Skeletal muscle cell (primary cell): ENCODE measurements at places on chromosomes 11 and 22.
A peak's percentile ranks its signal among the peaks of the same experiment; 100 is the strongest.

DNA sequence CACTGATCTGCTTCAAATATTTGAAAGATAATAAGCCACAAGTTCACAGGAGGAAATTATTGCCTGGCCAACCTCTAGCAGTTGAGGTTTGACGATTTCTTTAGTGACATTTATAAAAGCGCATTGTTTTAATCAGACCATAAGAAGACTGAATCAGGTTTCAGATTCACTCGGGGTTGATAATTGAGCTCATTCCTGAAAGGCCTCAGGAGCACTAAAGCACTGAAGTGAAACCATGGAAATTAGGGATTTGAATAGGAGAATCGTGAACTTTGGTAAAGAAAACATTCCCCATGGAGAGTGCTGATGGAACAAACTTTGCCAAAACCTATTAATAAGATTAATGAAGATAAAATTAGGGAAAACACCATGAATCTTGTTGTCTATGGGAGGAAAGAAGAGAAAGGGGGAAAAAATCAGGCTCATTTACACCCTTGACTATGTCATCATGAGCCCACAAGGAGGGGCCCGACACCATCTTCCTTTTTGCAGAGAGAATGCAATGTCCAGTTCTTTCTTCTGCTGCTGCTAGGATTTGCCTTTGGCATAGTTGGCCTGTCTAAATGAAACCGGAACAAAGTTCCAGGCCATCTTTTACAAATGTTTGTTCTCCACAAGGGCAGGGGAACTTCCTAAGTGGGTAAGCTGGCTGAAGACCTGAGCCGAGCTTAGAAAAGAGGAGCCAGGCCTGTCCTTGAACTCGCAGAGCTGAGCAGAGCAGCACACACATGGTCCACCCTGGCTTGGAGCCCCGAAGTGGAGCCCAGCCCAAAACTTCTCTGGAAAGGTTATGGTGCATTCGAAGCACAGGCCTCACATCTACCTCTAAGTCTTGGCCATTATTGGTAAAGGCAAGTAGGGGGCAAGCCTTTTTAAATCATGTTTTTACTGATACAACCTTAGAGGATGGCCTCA, 56.1 kb upstream of the EIF3M start:
- DNase-seq, result no peak

DNA sequence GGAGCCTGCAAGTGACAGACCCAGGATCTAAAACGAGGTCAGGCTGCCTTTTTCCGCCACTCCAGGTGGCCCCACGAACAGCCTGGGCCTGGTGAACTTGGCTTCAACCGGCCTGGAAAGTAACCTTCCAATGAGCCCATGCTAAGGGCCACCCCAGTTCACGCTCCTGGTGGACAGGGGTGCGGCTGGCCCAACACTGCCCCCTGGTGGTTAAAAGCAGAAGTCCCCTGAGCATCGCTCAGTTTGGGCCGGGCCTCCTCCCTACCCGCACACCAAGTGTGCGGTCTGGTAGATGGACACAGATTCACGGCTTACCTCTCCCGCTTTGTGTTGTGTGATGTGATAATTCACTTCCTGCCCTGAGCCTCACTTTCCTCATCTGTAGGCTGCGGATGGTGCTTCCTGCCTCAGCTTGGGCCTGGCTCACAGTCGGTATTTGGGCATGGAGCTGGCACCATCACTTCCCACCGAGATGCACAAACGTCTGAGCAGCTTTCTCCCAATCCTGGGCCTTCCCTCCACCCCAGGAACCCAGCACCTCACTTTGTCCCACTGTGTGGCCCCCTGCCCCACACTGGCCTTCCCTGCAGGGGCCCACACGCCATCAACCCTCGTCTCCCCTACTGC, 13.7 kb upstream of the SEC14L3 start:
- DNase-seq, result peak; percentile 3

DNA sequence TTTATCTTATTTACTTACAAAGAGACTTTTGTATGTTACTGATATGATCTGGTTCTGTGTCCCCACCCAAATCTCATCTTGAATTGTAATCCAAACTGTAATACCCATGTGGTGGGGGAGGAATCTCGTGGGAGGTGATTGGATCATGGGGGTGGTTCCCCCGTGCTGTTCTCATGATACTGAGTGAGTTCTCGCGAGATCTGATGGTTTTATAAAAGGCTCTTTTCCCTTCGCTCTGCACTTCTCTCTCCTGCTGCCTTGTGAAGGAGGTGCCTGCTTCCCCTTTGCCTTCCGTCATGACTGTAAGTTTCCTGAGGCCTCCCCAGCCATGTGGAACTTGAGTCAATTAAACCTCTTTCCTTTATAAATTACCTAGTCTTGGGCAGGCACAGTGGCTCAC, 42.4 kb upstream of the WNT7B start:
- DNase-seq, result no peak

DNA sequence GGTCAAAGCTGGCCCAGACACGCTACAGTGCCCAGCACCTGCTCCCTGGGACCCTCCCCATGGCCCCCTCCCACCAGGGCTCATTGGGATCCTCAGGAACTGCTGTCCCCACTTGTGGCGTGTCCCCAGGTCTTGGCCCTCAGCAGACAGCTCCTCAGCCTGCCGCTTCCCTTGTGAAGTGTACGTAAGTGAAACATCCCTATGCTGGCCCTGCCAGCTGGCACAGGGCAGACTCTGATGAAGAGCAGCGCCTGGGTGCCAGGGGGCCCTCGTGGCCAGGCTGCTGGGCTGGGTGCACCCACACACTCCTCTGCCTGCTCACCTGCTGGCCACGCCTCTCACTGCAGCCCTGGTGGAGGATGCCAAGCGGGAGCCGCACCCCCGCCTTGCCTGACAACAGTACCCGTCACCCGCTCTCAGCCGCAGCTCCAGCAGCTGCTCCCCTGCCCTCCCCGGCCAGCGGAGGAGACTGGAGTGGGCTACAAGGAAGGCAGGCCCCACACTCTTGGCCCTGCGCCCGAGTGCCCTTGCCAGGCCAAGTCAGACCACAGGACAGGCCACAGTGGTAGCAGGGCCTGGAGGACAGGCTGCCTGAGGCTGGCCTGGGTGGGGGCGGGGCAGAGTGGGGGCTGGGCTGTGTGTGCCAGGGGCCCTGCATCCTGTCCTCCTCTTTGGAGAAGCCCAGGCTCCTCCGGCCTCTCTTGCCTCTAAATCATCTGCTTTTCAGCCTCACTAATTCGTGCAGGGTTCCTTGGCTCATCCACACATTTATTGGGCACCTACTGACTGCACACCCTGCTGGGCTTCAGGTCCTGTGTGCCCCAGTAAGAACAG, 39.5 kb downstream of the IGF2 start:
- peak; percentile 15 for DNase-seq

GRCh38 chr11:42179216-42179615, 719.8 kb upstream of the LRRC4C start:
- no peak for DNase-seq

- no peak for DNase-seq
Observed at GRCh38 chr11:112106070-112106469, 19.4 kb downstream of the SDHD start.

GRCh38 chr11:125992893-125993292, 47.0 kb downstream of the VSIG10L2 start:
- no peak for DNase-seq

- no peak for DNase-seq
Observed at GRCh38 chr11:60848714-60849151, 6.8 kb downstream of the CCDC86 start.

DNA sequence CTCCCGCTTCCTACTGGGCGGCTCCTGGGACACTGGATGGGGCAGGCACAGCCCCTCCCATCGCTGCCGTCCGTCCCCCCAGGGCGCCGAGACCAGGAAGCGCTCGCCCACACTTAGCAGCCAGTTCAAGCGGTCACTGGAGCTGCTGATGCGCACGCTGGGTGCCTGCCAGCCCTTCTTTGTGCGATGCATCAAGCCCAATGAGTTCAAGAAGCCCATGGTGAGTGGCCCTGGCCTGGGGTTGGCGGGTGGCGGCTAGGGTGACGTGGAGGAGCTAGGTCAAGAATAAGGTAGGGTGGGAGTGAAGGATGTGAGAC, 44.6 kb downstream of the MYO7A start:
- no peak for DNase-seq

GRCh38 chr11:36724742-36725385, 126.8 kb upstream of the RAG2 start:
- no peak for DNase-seq

GRCh38 chr11:132504501-132505041, 1027.7 kb downstream of the OPCML start:
- no peak for DNase-seq

- no peak for DNase-seq
Observed at GRCh38 chr11:21053466-21053865, 384.1 kb downstream of the NELL1 start.

DNA sequence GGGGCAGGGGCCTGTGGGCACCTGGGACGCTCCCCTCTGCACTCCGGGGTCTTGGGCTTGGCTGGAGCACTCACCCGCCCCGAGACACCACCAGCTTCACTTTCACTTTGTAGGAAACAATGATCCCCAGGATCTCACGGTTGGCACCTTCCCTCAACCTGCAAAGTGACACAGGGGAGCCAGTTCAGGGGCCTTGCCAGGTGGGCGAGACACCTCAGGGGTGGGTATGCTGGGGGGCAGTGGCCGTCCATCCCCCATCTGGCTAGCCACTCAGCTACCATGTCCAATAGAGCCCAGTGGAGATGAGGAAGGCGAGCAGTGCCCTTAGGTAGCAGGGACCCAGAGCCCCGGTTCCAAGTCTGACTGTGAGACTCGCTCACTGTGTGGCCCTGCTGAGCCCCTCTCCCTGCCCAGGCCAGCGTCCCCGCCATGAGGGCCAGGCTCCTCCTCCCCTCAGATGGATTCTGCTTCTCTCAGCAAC, 32.3 kb downstream of the TPBGL start:
- no peak for DNase-seq

DNA sequence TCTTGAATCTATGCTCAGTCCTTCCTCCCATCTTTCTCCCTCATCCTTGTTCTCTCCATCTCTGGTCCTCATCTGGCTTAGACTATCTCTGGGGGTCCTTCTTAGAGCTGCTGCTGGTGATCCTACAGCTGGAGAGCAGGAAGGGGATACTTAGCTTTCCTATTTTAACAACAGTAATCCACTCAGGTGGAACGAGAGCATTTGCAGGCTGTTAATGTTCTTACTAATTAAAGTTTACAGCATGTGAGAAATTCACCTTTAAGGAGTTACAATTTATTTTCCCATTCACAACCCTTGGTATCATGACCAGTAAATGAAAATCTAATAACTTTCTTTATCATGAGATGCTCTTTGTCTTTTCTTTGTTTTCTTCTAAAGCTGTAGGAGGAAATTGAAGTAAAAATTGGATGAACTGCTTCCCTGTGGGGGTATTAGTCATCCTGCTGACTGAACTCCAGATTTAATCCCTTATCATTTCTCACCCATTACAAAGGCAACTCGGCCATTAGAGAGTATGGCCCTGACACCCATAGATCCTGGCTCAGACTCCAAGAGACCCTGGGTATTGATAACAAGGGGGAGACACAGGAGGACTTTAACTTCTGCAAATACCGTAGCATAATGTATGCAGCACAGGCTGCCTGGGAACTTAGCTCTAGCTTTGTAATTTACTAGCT, 37.6 kb upstream of the MTNR1B start:
- peak; percentile 1 for DNase-seq

DNA sequence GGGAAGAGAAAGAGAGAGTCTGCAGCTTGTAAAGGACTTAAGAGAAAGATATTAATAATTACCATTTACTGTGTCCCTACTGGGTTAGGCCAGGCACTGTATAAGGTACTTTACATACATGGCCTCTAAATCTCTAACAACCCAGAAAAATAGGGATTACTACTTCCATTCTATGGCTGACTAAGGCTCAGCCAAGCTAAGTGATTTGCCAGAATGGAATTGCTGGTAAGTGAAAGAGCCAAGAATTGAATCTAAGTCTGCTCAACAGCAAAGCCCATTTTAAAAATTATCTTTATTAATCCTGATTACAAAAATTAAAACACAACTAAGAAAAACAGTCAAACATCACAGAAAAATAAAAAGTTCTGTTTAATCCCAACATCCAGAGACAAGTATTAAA, 21.4 kb downstream of the XRRA1 start:
- DNase-seq, result no peak

DNA sequence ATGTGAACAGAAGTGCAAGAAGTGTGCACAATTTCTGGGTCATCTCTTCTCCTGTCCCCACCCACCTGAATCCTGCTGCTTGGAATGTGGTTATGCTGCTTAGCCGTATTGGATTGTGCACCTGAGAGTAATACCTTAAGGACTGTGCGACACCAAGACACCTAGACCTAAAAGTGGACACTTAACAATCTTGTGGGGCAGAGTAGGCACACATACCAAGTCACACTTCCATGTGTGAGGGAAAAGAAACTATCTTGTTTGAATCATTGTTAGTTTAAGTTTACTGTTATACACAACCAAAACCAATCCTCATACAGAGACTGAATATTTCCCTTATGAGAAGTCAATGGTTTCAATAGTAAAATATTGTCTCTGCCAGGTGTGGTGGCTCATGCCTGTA, 93.7 kb downstream of the CCDC83 start:
- DNase-seq, result no peak

- DNase-seq, result no peak
Observed at GRCh38 chr11:69092263-69092662, 43.5 kb downstream of the TPCN2 start.

DNA sequence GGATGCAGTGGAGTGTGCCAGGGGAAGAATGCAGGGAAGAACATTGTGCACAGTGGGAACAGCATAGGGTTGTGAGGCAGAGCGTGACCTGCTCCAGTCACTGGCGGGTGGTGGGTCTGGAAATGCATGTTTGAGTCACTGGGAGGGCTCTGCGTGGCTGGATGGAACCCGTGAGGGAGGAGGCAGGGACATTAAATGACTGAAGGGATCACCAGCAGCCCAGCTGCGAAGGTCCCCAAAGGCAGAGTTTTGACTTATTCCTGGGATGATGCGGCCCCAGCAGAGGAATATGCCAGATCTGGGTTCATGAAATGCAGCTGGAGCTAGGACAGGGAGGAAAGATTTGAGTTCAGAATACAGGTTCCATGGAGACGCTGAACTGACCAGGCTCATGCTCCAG, 104.0 kb upstream of the FGF3 start:
- no peak for DNase-seq

DNA sequence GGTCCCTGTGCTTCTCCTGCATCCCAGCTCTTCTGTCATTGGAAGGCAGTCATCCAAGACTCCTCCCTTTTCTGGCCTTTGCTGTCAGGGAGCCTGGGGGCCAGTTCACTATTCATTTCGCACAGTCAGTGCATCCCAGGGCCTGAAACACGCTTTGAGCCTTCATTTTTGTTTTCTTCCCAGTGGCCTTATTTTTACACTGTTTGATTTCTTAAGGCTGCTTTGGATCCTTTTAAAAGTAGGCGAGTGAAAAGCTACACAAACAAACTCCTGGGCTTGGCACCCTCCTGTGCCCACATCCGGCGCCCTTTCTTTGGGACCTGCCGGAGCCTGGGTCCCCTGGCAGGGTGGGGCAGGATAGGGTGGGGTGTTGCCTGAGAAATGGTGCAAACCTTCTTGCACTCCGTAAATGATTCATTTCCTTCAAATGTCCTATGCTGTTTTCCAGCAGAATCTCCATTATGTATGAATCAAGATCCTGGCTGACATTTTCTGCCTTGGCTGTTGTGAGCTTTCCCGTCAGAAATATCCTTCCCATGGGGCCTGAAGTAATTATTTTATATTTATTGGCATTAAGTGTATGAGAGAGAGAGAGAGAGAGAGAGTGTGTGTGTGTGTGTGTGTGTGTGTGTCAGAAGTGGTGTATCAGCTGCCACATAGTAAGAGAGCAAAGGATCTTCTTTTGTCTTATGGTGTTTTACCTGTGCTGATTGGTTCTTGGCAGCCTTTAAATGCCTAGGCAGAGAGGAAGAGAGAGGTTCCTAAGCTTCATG, 45.6 kb downstream of the BCR start:
- no peak for DNase-seq

- DNase-seq, result no peak
Observed at GRCh38 chr22:49934160-49934890, 15.9 kb downstream of the CRELD2 start.

GRCh38 chr11:57658023-57658361, 430 bp downstream of the CLP1 start:
- no peak for DNase-seq
